ENCODE measurements at places on chromosomes 3 and 15. TPM values are rescaled to one million over a fixed set of nuclear protein-coding genes. Genes with fewer than 3 reads are reported as not detected.

The OSBPL10 gene
- total RNA-seq, result 10.9 TPM

GRCh38 chr15:89483079-89483478 is 13.3 kb downstream of the RHCG start:
- no peak for DNase-seq

DNA sequence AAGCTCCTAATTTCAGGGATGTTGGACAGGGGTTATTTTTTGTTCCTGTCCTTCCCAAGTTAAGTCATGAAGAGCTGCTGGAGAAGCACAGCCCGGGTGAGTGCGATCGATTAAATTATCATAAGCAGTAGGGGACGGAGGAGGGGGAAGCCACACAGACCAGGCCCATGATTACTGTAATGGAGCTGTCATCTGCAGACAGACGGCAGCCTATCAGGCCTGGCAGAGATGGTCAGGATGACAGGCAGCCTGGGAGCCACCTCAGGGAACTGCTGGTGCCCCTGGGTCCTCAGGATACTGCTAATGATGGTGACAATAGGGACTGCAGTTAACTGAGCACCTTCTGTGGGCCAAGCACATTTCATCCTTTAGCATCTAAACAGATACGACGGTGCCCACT is 147.7 kb downstream of the RAB11A start:
- DNase-seq, result no peak

GRCh38 chr15:34625007-34625406 is 41.6 kb upstream of the GOLGA8B start:
- no peak for DNase-seq

GRCh38 chr15:66126456-66126855 is 127.1 kb downstream of the MEGF11 start:
- no peak for DNase-seq
